ENCODE measurements at places on chromosomes 1 and 21.

- no peak for DNase-seq
These were observed 5.7 kb downstream of the DMRTA2 start for GRCh38 chr1:50417507-50417906.

- DNase-seq = no peak
These were observed 802.2 kb downstream of the KCNT2 start for GRCh38 chr1:195806060-195806459.

- DNase-seq = no peak
These were observed 19.1 kb downstream of the SELP start for GRCh38 chr1:169610858-169611257.

GRCh38 chr1:111179968-111180533 lies 20.4 kb downstream of the DENND2D start:
- DNase-seq = no peak

GRCh38 chr1:235056937-235057336 lies 71.7 kb downstream of the TOMM20 start:
- DNase-seq = no peak

DNA sequence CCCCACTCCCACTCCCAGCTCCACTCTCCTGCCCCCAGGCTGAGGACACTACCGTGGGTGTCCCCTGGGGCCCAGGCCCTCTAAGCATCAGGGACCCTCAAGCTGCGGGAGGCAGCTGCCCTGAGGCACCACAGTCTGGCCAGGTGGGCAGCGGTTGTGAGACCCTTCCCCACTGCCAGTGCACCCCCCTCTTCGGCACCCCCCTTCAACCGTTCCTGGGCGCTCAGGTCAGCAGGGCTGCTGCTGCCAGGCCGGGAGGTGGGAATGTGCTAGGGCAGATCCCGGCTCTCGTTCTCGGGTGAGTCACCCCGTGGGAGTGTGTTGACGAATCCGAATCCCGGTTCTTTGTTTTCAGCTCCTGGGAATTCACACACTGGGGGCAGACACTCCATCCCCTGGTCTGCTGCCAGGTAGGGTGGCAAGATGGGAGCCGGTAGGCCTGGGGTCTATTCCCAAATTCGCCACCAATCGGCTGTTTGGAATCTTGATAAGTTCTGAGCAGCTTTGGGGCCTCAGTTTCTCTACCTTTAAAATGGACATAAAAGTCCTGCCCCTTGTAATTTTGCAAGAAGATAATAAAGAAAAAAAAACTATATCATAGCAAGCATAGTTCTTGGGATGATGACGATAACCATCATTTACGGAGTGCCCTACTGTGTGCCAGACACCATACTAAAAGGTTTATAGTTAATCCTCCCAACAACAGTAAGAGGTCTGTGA lies 28.5 kb upstream of the CASZ1 start:
- no peak for DNase-seq

DNA sequence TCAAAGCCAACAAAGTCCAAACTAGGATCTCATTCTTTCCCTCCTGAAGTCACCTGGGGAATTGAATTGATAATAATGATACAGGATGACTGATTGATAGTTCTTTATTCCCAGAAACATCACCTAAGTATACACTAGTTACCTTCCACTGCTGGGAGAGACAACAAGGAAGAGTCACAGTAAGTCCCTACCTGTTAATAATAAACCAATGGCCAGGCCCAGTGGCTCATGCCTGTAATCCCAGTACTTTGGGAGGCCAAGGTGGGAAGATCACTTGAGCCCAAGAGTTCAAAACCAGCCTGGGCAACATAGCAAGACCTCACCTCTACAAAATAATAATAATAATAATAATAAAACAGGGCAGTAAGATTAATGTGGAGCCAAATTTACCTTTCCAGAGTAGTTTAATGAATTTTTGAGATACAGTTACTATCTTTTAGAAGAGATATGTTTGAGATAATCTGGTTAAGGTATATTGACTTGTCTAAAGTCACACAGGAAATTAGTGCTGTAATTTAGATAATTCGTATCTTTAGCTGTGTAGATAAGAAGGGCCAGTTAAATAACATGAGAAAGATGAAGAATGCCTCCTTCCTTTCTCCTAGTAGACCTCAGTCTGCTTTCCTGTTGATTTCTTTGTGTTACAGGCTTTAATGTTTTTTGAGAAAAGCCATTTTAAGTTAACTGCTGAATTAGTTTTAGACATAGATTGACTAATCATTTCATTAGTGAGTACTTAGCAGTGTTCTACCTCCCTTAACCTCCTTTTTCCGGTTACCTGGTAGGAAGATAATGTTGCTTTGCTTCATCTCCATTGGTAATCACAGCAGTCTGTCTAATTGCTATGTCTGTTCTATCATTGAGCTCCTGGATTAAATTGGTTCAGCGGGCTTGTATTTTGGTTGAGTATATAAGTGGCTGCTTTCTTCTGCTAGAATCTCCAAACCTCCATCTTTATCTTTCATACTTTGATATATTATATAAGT lies 22.0 kb downstream of the SMAP2 start:
- DNase-seq = no peak

All from activated effector memory CD4-positive, alpha-beta T cell treated with Interleukin-2 at 50 U/mL for 16 hours (primary cell).